ENCODE measurements at places on chromosomes 3 and 15.

DNA sequence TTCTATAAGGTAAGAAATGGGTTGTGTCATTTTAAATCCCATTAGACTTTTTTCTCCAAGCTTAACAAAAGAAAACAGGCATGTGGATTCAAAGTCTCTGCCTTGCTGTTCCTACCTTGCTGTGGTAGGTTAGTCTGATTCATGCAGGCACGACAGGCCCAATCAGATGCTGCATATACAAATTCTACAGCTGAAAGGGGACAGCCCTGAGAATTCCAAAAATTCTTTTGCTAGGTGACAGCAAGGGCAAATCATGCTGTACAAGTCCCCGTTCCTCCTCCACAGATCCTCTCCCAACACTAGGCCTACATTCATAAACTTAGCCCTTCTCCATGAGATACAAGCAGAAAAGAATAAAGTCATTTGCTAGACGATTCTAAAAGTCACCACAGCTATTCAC lies 161.2 kb upstream of the THBS1 start:
- DNase-seq, result no peak

- DNase-seq, result no peak
Measured at GRCh38 chr3:169283951-169284350, 379.6 kb downstream of the MECOM start.

- DNase-seq, result no peak
Measured at GRCh38 chr3:189490749-189491148, 140.4 kb upstream of the TP63 start.

GRCh38 chr15:41870689-41871081 lies 23.2 kb downstream of the SPTBN5 start:
- DNase-seq, result no peak

DNA sequence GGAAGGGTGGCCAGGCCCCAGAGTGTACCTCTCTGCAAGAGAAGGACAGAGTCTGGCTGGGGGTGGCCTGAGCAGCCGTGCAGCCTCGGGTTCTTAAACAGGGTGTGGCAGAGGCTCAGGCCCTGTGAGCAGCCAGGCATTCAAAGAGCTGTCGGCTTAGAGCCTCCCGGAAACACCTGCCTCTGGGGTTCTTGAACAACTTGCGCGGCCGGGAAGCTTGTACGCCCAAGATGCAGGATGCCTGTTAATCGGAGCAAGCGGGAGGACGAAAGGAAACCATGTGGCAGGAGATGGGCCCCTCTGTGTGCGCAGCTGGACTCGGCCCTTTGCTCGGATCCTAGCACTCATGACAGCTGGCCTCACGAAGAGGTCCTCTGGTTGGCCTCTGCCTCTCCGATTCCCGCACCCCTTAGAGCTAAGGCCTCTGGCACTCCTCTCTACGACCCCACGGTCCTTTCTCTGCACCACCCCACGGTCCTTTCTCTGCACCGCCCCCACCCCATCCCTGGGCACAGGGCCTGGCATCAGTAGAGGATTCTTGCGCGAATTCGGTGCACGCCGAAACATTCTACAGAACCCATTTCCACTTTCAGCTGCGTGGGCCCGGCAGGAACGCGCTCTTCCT lies 23.9 kb upstream of the TXNRD3 start:
- no peak for DNase-seq

DNA sequence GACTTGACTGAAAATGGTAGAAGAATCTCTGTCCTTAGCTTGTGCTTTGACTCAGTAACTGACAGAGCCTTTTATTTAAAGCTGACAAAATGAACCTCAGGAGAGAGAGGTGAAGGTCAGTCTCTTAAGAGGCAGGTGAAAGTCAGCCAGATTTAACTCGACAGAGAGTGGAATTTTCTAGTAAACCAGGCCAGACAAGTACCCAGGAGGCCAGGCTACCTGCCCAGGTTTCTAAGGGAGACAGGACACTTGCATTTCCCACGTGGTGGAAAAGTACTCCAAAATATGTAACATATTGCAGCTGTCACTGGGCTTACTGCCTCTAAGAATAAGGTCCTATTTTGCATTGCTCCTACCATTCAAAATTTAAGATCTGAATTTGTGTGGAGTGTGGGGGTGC lies 167.9 kb downstream of the FMN1 start:
- DNase-seq, result no peak

- DNase-seq, result no peak
Measured at GRCh38 chr3:64349551-64349950, 124.3 kb upstream of the PRICKLE2 start.

- no peak for DNase-seq
Measured at GRCh38 chr3:162525066-162525742, 1028.6 kb downstream of the OTOL1 start.

- no peak for DNase-seq
Measured at GRCh38 chr3:159600291-159600690, 388.3 kb upstream of the IL12A start.

DNA sequence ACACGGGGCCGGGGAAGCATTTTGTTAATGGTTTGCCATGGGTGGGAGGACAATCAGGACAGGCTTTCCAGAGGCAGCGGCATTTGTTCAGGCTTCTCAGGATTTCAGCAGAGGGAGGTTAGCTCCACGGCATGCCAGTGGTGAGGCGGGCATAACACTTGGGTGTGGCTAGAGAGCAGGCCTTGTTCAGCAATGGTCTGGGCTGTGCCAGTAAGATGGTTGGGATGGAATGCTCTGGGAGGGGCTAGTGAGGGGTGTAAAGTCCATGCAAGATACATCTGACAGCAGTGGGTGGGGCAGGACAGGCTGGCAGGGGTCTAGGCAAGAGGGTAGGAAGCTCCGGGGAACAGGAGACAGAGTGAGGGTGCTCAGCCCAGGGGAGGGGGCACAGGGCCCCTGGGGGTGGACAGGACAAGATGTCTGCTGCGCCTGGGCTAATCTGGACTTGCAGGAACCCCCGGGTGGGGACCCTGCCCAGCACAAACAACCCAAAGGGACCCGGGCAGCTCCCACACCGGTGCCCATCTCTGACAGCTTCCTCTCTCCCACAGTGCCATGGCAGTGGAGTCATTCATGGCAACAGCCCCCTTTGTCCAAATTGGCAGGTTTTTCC lies 8.4 kb downstream of the TMEM43 start:
- DNase-seq, result no peak

DNA sequence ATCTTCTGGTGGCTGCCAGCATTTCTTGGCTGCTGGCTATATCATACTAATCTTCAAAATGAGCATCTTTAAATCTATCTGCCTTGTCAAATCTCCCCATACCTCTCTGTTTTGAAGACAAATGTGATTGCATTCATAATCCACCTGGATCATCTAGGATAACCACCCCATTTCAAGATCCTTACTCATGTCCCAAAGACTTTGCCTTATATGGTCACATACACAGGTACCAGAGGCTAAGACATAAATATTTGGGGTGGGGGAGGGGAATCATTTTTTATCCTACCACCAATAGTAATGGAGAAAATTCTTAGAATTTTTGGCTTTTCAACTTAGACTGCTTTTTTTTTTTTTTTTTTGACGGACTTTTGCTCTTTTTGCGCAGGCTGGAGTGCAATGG lies 970.8 kb downstream of the PLOD2 start:
- DNase-seq, result no peak

- DNase-seq, result no peak
Measured at GRCh38 chr3:46844397-46844796, 18.8 kb downstream of the MYL3 start.

DNA sequence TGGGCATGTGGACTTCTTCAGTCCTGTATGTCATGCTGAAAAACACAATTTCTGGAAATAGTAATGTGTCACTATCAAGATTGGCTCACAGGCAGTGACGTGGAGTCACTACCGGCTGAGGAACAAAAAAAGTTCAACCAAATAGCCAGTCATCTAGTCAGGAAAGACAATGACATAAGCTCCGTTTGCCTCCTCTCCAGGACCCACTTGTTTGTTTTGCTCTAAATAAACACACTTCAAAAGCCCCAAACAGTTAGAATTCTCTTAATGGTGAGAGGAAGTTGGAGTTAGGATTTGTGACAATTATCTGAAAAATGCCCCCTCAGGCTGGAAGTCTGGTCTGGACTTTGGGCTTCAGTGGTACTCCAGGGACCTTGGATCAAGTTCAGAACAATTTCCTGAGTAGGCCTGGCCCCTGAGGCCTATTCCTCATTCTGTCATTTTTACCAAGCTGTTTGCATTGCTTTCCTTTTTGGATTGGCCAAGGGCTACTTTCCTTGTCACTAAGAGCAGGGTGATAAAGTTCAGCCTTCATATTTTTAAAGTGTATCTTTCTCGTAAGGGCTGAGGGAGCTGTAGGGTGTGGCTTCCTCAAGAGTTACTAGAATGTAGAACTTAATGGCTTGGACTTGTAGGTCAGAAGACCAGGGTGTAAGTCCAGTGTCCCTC lies 98.9 kb downstream of the EOMES start:
- DNase-seq, result no peak

DNA sequence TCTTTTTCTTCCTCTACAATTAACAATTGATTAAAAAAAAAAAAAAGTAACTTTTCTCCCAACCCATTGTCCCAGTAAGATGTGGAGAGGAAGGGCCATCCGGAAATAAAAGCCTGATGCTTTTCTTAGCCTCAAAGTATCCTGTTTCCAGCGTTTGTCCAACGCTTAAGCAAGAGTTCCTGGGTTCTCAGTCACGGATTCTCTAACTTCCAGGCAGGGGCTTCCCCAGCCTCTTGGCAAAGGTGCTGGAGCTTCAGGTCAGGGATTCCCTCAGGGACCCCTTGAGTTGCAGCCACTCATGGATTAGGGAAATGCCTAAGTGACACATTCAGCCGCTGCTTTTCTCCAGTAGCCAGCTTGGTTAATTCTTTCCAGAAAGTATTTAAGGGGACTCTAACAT lies 22.3 kb upstream of the C2CD4B start:
- no peak for DNase-seq

- DNase-seq, result no peak
Measured at GRCh38 chr15:85690561-85691231, 104.0 kb downstream of the KLHL25 start.

DNA sequence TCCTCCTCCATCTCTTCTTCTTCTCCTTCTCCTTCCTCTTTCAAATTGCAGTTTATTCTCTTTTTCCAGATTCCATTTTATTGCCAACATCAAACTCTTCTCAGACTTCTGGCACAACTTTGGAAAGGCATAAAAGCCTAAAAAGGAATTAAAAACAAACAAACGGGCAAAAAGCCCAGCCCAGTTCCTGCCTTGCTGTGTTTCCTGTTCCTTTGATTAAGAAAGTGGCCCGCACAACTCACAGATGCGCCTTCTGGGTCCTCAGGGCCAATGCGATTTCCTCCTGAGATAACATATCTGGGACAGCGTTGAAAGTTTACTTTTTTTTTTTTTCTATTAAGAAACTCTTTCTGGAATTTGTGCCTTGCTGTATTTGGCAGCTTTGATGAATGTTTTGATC lies 158.7 kb upstream of the UBE3A start:
- DNase-seq, result no peak

DNA sequence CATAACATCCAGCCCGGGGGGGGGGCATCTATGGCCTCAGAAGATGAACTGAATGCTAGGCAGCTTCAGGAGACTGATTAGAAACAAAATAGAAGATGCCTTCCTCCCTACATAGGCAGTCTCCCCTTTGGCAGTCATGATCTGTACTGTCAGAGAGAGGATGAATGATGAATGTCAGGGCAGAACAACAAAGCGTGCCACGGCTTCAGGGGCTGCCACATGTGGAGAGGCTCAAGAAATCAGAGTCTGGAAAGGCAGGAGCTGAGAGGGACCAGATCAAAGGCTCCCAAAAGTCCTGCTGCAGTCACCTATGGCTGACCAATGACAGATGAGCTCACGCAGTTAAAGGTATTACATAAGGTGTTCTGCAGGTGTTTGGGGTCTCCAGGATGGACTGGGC lies 180.4 kb downstream of the UACA start:
- DNase-seq, result no peak

GRCh38 chr3:103813955-103814354 lies 1379.1 kb downstream of the ZPLD1 start:
- DNase-seq, result no peak

DNA sequence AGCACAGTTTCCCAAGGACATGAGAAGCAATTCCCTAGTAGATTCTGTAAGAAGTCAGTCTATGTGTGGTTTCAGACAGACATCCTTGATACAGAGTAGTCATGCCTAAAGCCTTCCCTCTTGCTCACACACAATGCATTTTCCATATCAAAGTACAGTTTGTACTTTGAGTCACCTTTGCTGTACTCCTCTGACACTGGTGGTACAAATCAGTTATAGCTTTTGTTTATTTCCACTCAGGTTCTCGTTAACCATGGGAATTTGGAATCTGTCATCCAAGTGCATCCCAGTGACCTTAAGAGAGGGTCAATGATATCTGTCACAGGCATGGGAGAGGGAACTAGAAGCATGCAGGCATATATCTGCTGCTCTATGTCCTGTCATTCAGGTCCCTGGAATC lies 3.6 kb upstream of the GNB4 start:
- DNase-seq, result no peak

DNA sequence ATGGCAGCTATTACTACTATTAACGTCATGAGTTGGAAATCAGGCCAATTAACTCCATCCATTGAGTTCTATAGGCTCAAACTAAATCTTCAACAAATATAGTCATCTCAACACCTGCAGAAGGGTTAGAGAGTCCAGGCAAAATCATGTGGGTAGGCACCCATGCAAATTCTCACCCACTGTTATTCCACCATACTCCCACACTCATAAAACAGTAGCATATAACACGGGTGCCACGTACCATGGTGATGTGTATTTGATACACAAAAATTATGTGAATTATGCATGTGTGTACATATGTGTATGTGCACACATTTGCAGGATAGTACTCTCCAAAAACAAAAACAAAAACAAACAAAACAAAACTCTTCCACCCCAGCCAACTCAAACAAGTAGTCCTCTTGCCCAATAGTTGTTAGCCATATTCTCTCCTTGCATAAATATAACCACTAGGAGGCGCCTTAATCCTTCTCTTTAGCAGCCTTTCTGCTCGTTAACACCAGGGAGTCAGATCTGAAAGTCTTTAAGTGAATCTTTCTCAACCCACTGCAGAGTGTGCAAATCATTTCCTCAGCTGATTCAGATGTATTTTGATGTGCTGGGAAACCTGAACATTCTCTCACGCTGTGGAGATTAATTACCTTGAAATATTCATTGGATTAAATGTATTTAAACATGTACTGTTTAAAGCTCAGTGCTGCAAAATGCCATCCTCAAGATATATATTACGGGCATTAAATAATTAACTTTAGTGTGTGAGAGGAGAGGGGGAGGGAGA lies 38.0 kb upstream of the COPB2 start:
- DNase-seq, result no peak

DNA sequence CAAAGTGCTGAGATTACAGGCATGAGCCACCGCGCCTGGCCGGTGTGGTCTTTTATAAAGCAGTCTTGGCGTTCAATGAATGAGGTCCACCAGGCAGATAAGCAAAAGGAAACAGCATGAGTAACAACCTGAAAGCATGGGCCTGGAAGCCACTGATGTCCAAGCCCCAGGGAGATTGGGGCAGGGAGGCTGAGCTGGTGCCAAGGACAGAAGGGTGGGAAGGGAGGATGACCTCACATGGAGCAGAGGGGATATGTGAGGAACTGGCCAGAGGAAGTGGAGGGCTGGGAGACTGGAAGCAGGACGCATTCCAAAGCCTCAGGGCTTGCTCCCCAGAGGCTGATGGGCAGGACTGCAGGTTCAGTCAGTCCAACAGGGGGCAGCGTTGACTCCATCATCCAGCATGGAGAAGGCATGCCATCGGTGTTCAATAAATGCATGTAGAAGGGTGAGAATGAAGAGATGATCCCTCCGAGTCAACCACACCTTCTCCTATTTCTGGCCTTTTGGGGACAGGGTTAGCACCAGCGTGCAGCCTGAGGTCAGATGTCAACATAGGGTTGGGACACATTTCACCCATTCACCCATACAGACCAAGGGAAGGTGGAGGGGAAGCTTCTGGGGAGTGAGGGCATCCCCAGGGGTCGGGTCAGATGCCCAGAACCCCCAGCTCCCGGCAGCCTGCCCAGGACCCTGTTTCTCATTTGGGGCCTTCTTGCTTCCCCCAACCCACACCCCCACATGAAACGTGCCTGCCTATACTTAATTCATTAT lies 14.8 kb downstream of the MYL3 start:
- DNase-seq, result no peak
